Urothelium cell line (cell line): ENCODE measurements at places on chromosomes 2 and 18.

GRCh38 chr2:46338674-46339073, 41.5 kb downstream of the EPAS1 start:
- no peak for DNase-seq

DNA sequence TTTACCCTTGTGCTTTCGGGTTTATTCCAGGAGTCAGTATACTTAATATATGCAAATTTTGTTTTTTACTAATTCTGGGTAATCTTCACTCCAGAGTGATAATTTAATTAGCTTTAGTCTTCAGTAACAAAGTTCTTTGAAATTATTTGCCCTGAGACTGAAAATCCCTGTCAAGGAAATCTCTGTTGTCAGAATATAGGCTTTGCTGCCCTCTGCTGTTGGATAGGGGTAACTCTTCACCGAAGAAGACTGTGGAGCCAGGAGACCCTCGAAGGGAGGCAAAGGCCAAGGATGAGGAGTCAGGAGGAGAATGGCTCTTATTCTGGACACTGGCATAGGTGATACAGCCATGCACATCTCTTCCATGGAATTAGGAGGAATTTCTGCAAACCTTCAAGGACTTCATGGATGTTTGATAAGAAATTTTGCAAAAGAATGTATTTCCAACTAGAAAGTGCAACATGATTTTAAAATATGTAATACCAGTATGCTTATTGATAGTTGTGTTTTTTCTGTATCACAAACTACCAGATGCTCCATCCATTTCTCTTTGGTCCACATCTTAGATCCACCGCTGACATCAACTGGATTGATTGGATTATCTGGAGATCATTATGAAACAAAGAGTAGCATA, 182.3 kb downstream of the RDH14 start:
- DNase-seq, result peak; percentile 72

DNA sequence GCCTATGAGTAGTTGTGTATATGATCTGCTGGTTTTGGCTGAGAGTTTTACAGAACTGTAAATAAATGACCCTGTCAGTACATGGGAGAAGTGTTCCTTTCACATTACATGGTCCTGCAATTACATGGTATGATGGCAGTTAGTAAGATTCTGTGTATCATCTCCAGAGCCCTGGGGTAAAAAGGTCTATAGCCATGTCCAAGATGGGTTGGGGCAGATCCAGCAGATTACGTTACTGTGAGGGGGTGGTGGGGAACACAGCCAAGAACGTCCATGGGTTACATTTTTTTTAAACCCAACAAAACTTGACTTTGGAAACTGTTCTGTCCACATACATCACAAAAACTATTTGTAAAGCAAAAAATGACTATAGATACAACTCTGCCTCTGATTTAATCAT, 64.2 kb upstream of the LMAN1 start:
- no peak for DNase-seq

- DNase-seq, result no peak
Measured at GRCh38 chr2:44077942-44078511, 82.2 kb upstream of the LRPPRC start.

GRCh38 chr2:241224018-241224850, 35.8 kb downstream of the ANO7 start:
- peak; percentile 26 for DNase-seq

DNA sequence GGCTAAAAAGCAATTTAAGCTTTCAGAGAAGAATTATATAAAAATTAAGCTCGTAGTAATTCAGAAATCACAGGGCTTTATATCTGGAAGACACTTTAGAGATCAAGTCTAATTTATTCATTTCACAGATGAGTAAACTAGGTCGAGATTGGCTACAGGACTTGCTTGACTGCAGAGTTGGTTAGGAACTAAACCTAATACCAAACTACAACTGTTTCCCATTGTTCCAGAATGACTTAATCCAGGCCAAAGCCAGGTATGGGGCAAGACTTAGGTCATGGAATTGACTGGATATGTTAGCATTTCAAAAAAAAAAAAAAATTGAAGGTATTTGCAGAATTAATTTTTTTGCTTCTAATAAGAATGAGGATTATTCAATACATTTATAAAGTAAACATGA, 146.1 kb downstream of the RIT2 start:
- DNase-seq, result no peak
